Parietal lobe (tissue), 2 donors: ENCODE measurements at places on chromosomes 3 and 15. TPM values are rescaled to one million over a fixed set of nuclear protein-coding genes. Genes with fewer than 3 reads are reported as not detected.

The SUSD5 gene
- 2.5 TPM for total RNA-seq

The ZMYND10 gene
- total RNA-seq, result 3.4 TPM

The WDR5B gene
- total RNA-seq, result 8.8 TPM

The PLEKHO2 gene
- 6.3 TPM for total RNA-seq

The STAC gene
- 14.7 TPM for total RNA-seq

The VGLL3 gene
- 0.94 TPM for total RNA-seq

The GNAT1 gene
- not detected for total RNA-seq

The ISG20 gene
- total RNA-seq, result 0.31 TPM

The PLA2G4D gene
- total RNA-seq, result not detected

The TNNC1 gene
- not detected for total RNA-seq
